ENCODE measurements at places on chromosomes 2 and 18. TPM values are rescaled to one million over a fixed set of nuclear protein-coding genes. Genes with fewer than 3 reads are reported as not detected.

The SP140L gene
- 4.4 TPM for total RNA-seq

The TNFAIP6 gene
- total RNA-seq, result 1.2 TPM

The AQP12B gene
- not detected for total RNA-seq

The ASXL3 gene
- not detected for total RNA-seq

The COX5B gene
- 305 TPM for total RNA-seq

The STON1 gene
- 0.39 TPM for total RNA-seq

The ACSL3 gene
- 135 TPM for total RNA-seq

The ACKR3 gene
- 19.4 TPM for total RNA-seq

The REG1B gene
- total RNA-seq, result not detected

The AFF3 gene
- not detected for total RNA-seq

The ZNF397 gene
- total RNA-seq, result 4.2 TPM

The KIAA1328 gene
- total RNA-seq, result 1.8 TPM

The LONRF2 gene
- total RNA-seq, result 3.0 TPM

The KCNG3 gene
- total RNA-seq, result 0.84 TPM

The STEAP3 gene
- 32.7 TPM for total RNA-seq
